ENCODE measurements at places on chromosomes 13 and 19. TPM values are rescaled to one million over a fixed set of nuclear protein-coding genes. Genes with fewer than 3 reads are reported as not detected.

DNA sequence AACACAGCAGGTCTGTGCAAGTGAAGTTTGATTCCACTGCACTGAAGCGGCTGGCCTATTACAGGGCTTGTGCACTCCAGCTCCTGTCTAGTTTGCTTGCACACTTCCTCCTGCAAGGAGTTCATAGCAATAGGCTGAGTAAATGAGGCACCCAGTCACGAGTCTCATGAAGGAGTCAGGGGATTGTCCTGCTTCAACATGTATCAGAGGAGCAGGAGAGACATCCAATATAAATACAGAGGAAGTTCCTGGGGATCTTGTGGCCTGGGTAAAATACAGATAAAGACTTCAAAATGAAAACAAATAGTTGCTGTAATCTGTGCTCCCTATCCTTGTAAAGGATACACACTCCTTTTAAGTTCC, 259.9 kb downstream of the SLITRK1 start:
- no peak for DNase-seq

Gene ZNF91
- 63.0 TPM for total RNA-seq

DNA sequence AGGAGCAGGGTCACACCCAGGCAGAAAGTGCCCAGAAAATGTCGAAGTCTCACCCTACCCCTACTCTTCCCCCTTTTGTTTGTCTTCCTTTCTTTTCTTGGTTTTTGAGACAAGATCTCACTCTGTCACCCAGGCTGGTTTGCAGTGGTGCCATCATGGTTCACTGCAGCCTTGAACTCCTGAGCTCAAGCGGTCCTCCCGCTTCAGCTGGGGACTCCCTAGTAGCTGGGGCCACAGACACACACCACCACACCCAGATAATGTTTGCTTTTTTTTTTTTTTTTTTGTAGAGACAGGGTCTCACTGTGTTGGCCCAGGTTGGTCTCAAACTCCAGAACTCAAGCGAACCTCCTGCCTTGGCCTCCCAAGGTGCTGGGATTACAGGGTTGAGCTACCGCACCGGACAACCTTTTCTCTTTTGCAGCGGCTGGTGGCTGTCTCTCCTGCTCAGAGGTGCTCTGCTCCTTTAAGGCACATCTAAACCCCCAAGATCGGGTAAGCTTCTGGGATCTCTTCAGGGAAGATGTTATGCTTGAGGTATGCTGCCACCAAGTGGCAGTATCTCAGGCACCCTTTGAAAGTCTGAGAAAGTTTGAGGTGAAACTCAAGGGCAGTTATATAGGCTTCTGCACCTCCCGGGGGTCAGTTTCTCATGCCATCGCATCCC, 22.4 kb upstream of the EBI3 start:
- DNase-seq = no peak

GRCh38 chr19:45444318-45445041, 20.8 kb upstream of the ERCC1 start:
- DNase-seq = peak; percentile 83

- no peak for DNase-seq
Measured at GRCh38 chr19:19443902-19444680, 38.6 kb downstream of the GATAD2A start.

- no peak for DNase-seq
Measured at GRCh38 chr13:42745655-42746054, 35.7 kb upstream of the FAM216B start.

Gene ZNF507
- total RNA-seq = 34.6 TPM

DNA sequence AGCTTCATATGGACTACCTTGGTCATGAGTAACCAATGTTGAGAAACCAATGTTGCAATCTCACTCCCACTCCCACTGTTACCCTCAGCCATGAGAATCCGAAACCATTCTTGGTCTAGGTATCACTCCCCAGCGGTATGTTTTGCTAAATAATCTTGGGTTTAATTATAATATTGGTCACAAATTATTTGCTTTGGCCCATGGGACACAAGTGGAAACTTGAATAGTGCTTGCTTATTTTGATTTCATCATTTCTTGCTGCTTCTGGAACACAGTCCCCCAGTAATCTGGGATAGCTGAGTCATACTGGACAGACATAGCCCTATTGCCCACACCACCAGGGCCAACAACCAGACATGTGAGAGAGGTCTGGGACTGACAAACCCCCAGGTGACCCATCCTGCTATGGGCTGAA, 171.6 kb upstream of the IPO5 start:
- DNase-seq = no peak

Gene CEACAM21
- 1.1 TPM for total RNA-seq

GRCh38 chr19:49118565-49119410, at the start of gene C19orf73:
C19orf73 (minus strand) TSS chr19:49119143; CDS start chr19:49119022, 121 bp downstream.
- peak; percentile 62 for DNase-seq

DNA sequence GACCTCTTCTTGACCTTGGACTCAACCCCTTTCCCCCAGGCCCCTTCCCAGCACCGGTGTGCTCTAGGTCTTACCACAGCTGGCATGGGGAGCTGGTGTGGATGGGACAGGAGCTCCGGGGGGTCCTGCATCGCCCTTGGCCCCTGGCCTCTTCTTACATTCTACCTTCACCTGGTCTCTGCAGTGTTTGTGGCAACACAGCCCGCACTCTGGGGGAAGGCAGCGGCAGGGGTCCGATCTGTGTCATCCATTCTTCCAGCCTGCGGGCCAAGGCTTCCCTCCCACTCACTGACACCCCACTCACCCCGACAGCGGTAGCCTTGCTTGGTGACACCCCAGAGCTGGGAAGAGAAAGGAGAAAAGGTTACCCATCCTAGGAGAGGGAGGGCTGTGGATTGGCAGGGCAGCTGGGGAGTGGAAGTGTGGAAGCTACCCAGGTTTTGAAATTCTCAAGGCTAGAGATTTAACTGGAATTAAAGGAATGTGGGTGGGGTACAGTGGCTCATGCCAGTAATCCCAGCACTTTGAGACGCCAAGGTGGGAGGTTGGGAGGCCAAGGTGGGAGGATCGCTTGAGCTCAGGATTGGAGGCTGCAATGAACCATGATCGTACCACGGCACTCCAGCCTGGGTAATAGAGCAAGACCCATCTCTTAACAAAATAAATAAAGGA, 8.3 kb downstream of the FAM98C start:
- no peak for DNase-seq

GRCh38 chr19:2306971-2307370, 983 bp downstream of the LINGO3 start:
- DNase-seq = no peak

GRCh38 chr13:43520351-43520750, 266.4 kb downstream of the ENOX1 start:
- no peak for DNase-seq

DNA sequence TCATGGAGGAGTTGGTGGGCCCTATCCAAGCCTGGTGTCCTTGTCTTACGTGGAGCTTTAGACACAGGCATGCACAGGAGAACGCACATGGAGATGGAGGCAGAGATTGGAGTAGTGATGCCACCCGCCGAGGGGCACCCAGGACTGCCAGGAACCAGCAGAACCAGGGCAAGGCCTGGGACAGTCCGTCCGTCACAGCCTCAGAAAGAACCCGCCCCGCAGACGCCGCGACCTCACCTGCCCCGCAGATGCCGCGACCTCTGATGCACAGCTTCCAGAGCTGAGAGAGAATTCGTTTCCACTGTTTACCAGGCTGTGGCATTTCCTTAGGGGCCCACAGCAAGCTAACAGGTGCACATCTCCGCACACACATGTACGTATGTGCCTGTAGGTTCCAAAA, 15.3 kb downstream of the GRTP1 start:
- no peak for DNase-seq

Gene SYNE4
- 2.4 TPM for total RNA-seq

GRCh38 chr13:108193806-108194205, 21.5 kb downstream of the LIG4 start:
- DNase-seq = no peak

DNA sequence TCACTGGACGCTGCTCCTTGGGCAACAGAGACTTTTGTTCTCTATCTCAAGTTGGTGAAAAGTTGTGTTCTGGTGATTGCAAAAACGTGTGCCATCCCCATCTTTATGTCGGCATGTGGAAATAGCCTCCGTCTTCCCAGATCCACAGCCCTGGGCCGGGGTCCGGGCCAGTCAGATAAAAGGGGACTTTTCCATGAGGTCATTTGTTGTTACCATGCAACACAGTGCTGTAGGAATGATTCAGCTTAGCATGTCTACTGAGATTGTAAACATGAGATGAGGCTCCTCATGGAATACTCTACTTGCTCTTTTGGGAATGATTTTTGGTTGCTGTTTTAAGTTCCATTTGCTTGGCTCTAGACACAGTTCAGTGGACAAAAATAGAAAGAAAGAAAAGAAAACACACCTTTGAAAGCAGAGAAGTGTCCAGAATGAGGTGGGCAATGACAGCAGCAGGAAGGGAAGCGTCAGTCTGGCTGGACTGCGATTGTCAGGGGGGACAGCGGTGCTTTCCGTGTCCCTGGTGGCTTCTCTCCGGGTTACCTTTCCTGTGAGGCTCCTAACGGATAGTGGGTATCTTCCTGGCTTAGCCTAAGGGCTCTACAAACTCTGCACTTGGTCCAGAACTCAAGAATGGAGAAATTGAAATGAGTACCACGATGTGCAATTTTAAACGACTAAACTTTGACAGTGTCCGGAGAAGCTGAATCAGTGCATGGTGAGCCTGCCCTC, 91.6 kb downstream of the TEX29 start:
- no peak for DNase-seq

Gene RGL3
- 47.4 TPM for total RNA-seq

- no peak for DNase-seq
Measured at GRCh38 chr19:55118401-55118991, 1.1 kb upstream of the PPP1R12C start.

DNA sequence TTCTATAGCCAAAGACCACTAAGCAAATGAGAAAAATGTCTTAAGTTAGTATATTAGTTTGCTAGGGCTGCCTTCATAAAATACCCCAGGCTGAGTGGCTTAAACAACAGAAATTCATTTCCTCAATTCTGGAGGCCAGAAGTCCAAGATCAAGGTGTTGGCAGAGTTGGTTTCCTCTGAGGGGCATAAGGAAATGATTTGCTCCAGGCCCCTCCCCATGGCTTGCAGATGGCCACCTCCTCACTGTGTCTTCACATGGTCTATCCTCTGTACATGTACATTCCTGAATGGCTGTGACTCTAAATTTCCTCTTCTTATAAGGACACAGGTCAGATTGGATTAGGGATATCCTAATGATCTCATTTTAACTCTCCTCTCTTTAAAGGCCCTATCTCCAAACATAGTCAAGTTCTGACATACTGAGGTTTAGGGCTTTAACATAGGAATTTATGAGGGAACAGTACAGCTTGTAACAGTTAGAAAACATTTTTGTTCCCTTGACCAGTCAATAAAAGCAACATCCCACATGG, 307.4 kb downstream of the DIAPH3 start:
- no peak for DNase-seq

GRCh38 chr13:105665284-105665683, 870.2 kb downstream of the EFNB2 start:
- no peak for DNase-seq

Gene LSM7
- total RNA-seq = 35.5 TPM

Gene ZGLP1
- total RNA-seq = not detected

DNA sequence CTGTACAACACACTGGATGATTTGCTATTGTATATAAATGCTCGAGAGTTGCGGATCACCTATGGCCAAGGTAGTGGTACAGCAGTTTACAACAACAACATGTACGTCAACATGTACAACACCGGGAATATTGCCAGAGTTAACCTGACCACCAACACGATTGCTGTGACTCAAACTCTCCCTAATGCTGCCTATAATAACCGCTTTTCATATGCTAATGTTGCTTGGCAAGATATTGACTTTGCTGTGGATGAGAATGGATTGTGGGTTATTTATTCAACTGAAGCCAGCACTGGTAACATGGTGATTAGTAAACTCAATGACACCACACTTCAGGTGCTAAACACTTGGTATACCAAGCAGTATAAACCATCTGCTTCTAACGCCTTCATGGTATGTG, 21.5 kb downstream of the OLFM4 start:
- DNase-seq = no peak

DNA sequence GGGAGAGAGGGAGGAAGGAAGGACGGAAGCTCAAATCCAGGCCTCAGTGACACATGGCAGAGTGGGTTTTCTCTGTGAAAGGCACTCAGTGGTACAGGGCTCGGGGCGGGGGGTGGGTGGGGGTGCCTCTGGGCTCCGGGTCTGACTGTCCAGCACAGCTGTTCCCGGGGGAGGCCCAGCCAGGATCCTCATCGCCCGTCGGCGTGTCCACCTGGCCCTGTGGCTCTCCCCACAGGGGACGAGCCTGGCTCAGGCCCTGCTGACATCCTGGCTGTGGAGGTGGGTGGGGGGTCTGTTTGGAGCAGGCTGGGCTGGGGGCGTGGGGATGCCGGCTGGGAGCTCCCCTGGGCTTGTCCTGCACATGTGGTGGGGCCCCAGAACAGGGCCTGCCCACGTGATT, 18.2 kb upstream of the MATK start:
- DNase-seq = no peak

Gene TPT1
- 1,970 TPM for total RNA-seq

Gene SRRM5
- 0.56 TPM for total RNA-seq

DNA sequence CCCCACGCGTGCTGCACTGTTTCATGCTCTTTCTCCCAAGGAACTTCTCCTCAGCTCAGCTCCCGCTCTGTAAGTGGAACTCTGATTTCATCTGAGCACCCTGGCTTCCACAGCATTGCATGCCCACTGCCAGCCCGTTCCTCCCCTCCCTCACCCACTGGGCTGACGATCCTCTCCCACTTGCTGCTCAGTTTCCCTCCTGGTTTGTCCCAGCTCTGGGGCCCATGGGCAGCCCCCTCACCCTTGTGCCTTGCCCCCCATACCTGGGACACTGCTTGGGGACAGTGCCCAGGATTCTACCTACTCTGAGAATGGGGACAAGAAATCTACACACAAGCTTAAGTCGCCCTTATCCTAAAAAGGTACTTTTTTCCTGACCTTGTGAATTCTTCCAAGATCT, 115.9 kb upstream of the C1QTNF9B start:
- no peak for DNase-seq

DNA sequence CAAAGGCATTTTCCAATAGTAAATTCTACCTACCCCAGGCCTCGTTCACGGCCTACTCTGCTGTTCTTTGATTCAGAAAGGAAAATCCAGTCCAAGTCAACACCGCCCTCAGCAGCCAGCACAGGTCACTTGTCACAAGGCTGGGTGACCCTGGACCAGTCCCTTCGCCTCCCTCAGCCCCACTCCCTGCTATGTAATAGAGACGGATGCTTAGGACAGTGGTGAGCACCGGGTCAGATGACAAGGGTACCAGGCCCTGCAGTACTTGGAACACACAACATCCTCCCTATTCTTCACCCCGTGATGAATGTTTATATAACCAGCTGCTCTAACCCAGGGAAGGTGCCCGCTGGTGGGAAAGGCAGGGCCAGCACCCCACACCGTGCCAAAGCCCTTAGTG, 14.3 kb downstream of the LATS2 start:
- no peak for DNase-seq

Gene PRX
- 3.7 TPM for total RNA-seq

Gene APOC4
- total RNA-seq = not detected

DNA sequence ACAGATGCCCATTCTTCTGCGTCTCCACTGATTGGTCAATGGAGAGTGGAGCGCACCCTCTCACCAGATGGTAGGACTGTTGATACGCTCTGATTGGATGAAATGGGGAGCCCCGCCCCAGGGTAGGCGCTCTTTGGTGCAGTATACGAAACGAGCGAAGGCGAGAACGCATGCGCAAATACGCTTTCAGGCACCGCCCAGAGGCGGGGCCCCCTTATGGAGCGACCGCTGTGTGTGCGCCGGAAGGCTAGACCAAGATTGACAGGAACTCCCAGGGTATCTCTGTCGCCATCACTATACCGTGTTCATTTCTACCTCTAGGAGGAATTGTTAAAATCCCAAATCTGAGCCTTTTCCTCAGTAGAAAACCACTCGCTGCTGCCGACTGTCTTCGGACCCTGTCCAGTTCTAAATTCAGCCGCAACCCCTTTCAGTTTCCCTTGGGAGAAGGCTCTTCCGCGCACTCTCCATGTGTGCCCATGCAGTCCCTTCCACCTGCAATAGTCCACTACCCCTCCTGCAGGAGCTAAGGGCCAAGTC, 720 bp upstream of the HNRNPL start:
- no peak for DNase-seq

Measured in thoracic aorta (tissue), 2 donors.